Right renal pelvis (tissue), 4 donors: ENCODE measurements at places on chromosomes 13 and 19. TPM values are rescaled to one million over a fixed set of nuclear protein-coding genes. Genes with fewer than 3 reads are reported as not detected.

The LACC1 gene
- polyA plus RNA-seq: 4.5 TPM

The A1BG gene
- polyA plus RNA-seq: 0.91 TPM

DNA sequence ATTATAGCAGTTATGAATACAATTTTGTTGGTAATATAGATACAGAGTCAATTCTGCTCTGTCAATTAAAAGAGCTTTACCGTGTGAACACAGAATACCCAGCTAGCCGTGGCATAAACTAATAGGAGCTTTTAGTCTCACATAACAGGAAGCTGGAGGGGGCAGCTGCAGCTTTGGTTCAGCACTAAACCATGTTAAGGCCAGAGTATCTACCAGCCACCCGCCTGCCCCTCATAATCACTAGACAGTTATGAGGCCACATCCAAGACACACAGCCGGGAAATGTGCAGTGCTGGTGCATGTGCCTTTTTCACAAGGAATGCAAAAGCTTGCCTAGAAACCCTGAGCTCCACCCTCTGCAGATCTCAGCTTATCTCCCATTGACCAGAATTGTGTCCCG lies 62.3 kb downstream of the SGCG start:
- no peak for DNase-seq

The CABP5 gene
- polyA plus RNA-seq: not detected

GRCh38 chr13:76882431-76882830 lies 3.8 kb downstream of the KCTD12 start:
- no peak for DNase-seq

DNA sequence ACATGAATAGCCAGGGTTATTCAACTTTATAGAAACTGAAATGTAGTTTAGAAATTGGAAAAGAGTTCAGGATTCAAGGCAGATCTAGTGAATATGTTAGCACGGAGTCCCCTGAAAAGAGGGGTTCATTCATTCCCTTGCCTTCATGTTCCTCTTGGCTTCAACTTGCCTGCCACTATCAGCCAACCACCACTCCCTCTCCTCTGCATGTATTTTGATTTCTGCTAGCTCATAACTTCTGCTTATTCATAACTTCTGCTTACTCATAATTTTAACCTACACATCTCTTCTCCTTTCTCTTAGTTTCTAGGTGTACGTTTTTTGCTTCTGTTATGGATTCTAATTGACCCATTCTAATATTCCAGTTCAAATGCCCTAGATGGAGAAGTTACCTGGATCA lies 5.5 kb upstream of the SERTM1 start:
- DNase-seq: no peak

- DNase-seq: no peak
These were observed 21.8 kb upstream of the OR10H1 start for GRCh38 chr19:15837221-15837731.

GRCh38 chr13:75255653-75256052 lies 226.3 kb downstream of the TBC1D4 start:
- no peak for DNase-seq

DNA sequence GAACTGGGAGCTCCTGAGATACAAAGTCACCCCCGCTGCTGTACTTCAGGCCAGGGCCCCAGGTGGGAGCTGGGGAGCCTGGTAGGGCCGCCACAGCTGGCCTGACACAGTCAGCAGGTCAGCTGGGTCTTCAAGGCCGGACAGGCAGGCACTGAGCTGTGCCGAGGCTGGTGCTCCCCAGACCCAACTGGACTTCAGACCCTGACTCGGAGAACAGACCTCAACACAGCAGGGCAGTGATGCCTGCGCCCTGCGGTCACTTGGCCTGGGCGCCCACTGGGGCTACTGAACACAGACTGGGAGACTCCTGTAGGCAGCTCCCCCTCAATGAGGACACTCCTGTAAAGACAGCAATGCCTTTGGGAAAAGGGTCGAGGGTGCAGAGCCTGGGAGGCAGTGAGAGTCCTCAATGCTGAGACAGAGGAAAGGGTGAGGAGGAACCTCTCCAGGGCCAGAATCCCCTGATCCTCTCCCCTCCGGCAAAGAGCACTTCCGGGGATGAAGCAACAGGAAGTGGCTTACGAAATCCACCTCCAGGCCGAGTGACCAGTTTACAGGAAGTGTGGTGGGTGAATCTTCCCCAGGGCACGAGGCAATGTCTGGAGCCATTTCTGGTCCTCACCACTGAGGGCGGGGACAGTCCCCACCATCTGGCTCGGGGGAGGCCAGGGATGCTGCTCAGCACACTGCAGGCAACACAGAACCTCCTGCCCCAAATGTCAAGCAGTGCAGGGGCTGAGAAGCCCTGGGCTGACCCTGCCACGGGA lies 40.8 kb upstream of the ISYNA1 start:
- DNase-seq: no peak

GRCh38 chr13:87234981-87235380 lies 436.2 kb upstream of the SLITRK5 start:
- DNase-seq: no peak

GRCh38 chr19:1270213-1270853 lies 1.2 kb downstream of the CIRBP start:
- DNase-seq: no peak

DNA sequence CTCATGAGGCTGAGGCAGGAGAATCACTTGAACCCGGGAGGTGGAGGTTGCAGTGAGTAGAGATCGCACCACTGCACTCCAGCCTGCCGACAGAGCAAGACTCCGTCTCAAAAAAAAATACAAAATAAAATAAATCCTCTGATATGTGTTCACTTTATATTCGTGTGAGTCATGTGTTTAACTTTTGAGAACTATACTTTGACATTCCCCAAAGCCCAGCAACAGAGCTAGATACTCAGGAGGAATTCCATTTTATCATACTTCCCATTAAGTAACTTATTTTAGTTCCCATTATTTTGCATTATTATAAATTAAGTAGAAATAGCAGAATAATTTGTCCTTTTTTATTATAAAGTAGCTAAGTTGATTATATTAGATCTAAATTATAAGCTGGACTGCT lies 3.3 kb upstream of the CHAMP1 start:
- DNase-seq: no peak

The GPR12 gene
- not detected for polyA plus RNA-seq

GRCh38 chr19:19049406-19049805 lies 14.4 kb upstream of the SLC25A42 start:
- no peak for DNase-seq

DNA sequence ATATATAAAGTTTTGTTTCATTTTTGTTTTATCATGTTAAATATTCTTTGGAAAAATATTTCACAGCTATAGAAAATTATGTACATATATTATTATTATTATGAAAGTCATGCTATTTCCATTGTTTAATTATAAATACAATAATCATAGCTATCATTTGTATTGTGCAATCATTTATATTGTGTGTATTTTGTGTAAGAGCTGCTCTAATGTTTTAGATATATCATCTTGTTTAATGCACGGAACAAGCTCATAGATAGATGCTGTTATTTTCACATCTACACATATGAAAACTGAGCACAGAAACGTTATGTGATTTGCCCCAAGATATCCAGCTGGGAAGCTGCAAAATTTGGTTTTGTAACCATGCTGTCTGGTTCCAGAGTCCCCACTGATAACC lies 111.6 kb downstream of the GPC5 start:
- DNase-seq: no peak

The ZNF429 gene
- 24.7 TPM for polyA plus RNA-seq

GRCh38 chr13:33871207-33872004 lies 53.5 kb downstream of the RFC3 start:
- DNase-seq: no peak

DNA sequence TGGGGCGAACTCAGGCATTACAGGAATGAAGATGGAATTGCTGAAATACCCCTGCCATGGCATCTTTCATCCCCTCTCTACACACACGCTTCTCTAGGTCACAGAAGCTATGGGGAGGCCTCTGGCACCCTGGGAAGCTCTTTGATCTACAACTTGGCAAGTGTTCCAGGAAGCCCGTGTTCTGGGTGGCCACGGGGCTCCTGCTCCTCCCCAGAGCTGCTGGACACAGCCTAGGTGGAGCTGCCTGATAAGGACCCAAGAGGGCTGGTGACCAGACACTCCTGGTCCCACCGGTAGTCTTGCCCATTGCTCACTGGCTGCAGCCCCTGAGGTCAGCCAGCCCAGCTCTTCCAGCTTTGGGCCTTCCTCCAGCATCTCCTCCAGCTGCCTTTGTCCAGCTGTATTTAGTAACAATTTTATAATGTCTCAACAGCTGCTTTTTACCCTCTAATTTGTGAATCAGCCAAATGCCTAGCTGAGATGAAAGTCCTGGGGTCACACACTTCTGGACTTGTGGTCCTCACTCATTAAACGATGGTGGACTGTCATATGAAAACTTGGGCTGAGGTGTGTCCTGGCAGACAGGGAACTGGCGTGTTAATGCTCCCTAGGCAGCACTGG lies 72.8 kb upstream of the SPATA13 start:
- no peak for DNase-seq

- no peak for DNase-seq
These were observed 108.8 kb downstream of the KCNRG start for GRCh38 chr13:50123862-50124535.

DNA sequence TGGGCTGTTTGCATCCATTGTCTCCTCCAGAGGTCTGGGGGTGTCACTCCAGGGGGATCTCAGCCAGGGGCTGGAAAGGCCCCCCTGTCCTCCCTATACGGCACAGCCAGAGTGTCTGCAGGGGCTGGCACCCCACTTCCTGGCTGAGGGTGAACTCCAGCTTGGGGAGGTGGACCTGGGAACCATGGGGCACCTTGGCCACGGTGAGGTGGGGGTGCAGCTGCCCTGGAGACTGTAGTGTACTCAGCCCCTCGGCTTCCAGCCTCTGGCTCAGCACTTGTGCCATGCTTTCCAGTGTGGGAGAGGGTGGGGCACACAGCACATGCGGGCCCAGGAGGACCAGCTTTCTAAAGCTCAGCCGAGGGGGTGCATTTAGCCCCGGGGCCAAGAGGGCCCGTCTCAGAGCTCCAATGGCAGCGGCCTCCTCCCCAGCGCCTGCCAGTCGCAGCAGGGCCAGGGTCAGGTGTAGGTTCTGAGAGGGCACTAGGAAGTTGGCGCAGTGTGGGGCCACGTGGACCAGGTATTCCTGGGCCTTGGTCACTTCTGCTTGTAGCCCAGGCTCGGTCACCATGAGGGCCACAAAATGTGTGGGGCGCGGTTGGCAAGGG lies 1.4 kb downstream of the LENG9 start:
- no peak for DNase-seq

The SLC15A1 gene
- 9.8 TPM for polyA plus RNA-seq

The DCUN1D2 gene
- polyA plus RNA-seq: 22.3 TPM

GRCh38 chr13:70363991-70364390 lies 255.7 kb upstream of the KLHL1 start:
- no peak for DNase-seq

DNA sequence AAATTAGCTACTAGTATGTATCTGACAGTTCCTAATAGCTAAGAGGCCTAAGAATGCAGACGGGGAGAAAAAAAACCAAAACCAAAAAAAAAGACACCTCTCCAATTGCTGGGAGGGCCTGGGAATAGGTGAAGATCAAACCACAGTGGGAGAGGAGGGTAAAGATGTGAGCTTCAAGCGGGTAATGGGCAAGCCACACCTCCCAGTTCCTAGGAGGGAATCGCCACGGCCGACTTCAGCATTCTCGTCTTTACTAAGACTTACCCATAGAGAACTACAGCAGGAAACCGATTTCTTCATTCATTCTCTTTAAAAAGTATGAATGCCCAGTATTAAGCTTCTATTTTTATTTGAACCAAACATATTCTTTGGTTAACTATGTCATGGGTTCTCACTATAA lies 5.6 kb upstream of the EEF1AKMT1 start:
- DNase-seq: no peak

- DNase-seq: no peak
These were observed 147.3 kb upstream of the GPC6 start for GRCh38 chr13:93079294-93079693.

DNA sequence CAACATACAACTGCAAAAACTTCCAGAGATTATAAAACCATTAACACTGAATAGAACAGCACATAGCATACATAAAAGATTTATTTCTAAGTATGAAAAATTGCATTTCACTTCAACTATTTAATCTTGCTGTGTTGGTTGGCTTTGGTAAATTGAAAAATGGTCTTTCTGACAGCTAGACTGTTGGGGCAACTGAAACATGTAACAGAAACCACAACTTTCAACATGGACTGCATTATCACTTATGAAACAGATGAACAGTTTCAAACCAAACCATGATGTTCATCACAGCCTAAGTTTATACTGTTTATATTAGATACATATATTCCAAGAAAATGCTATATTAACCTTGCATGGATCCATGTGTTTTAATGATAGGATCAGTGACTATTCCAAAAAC lies 324.1 kb upstream of the PCDH9 start:
- no peak for DNase-seq

- DNase-seq: no peak
These were observed 10.4 kb upstream of the GIPR start for GRCh38 chr19:45657520-45658167.

DNA sequence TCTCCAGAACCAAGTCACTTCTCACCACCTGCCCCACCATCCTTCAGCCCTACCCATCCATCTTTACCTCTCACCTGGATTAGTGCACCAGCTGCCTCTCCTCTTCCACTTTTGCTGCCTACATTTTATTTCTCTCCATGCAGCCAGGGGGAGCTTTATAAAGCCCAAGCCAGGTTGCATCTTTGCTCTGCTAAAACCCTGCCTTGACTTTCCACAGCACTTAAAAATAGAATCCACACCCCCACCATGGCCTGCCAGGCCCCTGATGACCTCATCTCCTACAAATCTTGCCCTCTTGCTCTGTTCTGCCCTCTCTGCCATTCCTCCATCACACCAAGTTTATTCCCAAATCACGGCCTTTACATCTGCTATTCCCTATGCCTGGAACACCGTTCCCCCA lies 1.8 kb downstream of the HOOK2 start:
- DNase-seq: no peak

DNA sequence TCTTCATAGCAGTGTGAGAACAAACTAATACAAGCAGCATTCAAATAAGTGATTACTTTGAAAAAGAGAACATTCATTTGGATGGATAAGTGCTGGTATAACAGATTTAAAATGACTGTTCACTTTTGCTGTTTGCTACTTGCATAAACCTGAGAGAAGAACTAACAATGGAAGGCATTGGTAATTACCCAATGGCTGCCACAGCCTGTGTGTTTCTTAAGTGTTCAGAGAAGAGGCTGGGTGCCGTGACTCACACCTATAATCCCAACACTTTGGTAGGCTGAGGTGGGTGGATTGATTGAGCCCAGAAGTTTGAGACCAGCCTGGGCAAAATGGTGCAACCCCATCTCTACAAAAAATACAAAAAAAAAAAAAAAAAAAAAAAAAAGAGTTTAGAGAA lies 4.9 kb upstream of the TEX26 start:
- no peak for DNase-seq

DNA sequence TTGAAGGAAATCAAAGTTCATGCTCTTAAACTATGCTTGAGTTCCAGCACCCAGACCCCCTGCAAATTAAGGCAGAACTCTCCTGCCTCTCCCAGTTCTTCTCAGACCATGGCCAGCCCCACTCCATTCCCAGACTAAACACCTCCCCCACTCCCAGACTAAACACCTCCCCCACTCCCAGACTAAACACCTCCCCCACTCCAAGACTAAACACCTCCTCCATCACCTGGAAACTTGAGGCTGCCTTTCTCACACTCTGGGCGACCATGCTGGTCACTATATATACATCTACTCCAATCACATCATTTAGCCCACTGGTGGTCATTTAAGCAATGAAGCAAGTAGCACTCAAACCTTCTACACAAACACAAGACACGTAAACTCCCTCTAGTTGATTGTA lies 57.2 kb downstream of the CAB39L start:
- DNase-seq: no peak
